Esophagus muscularis mucosa (tissue), 4 donors: ENCODE measurements at places on chromosomes 11 and 22. TPM values are rescaled to one million over a fixed set of nuclear protein-coding genes. Genes with fewer than 3 reads are reported as not detected.
A peak's percentile ranks its signal among the peaks of the same experiment; 100 is the strongest.

PHETA2 gene
- 16.6 TPM for total RNA-seq

APOBEC3A gene
- not detected for total RNA-seq

DNA sequence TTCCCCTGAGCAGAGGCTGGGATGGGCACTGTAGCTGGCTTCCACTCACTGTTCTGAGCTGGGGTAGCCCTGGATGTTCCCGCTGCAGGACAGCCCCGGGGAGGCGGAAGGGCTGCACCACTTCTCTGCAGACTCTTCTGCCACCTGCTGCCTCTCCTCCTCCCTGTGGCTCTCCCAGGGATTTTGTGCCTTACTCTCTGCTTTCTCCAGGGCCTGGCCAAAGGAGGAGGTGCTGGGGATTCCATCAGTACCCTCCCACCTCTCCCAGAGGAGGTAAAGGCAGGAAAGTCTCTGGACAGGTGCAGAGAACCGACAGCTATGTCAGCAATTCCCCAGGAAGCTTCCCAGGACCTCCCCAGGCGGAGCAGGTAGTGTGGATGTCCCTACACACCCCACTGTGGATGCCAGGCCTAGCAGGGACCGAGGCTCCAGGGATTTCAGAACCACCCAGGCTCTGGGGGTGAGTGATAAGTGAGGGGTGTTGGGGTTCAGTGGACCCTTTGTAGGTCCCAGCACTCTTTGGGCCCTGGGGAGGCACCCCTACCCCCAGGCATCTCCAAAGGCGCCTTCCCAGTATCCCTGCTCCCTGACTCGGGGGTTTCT is 11.3 kb downstream of the DUSP8 start:
- H3K4me1 ChIP-seq: peaks cover 71% of the 10 kb centered on the region
- H3K36me3 ChIP-seq: peaks cover 59% of the 10 kb centered on the region
- no peaks in the 10 kb centered on the region for H3K27me3 ChIP-seq
- H3K4me3 ChIP-seq: no peak overlapping the region
- no peak for DNase-seq
- H3K27ac ChIP-seq: peak overlapping the region; percentile 97

DNA sequence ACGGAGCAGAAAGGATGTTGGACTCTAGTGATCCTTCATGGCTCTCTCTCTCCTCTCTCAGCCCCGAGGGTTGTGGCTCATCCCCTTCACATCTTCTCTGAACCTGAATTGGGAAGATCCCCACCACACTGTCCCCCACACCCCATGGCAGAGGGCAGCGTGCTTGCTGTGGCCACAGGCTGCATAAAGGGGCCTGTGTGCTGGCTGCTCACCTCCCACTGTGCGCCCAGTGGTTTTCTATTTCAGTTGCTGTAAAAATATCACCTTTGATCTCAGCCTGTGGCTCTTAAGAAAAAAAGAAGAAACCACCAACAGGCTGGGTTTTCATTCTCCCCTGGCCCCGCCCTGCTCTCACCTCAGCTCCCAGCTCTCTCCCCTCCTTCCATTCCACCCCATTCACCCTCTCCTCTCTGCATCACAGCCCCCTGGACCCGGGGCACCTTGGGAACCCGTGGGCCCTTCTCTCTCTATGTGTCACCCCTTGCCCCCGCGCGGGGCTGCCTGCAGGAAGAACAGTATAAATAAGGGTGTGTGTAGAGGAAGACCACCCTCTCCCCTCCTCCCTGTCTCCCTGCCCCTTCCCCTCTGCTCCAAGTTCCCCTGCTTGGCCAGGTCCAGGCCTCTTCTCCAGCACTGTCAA is 25.8 kb upstream of the WNT11 start:
- H3K27ac ChIP-seq: no peak overlapping the region
- H3K4me1 ChIP-seq: peaks cover 18% of the 10 kb centered on the region
- H3K4me3 ChIP-seq: no peak overlapping the region
- H3K36me3 ChIP-seq: no peaks in the 10 kb centered on the region
- H3K27me3 ChIP-seq: no peaks in the 10 kb centered on the region
- no peak for DNase-seq

GRCh38 chr22:23067691-23068090 is 2.6 kb upstream of the GNAZ start:
- peaks cover 32% of the 10 kb centered on the region for H3K4me1 ChIP-seq
- H3K36me3 ChIP-seq: no peaks in the 10 kb centered on the region
- no peak overlapping the region for H3K27ac ChIP-seq
- H3K27me3 ChIP-seq: no peaks in the 10 kb centered on the region

DNA sequence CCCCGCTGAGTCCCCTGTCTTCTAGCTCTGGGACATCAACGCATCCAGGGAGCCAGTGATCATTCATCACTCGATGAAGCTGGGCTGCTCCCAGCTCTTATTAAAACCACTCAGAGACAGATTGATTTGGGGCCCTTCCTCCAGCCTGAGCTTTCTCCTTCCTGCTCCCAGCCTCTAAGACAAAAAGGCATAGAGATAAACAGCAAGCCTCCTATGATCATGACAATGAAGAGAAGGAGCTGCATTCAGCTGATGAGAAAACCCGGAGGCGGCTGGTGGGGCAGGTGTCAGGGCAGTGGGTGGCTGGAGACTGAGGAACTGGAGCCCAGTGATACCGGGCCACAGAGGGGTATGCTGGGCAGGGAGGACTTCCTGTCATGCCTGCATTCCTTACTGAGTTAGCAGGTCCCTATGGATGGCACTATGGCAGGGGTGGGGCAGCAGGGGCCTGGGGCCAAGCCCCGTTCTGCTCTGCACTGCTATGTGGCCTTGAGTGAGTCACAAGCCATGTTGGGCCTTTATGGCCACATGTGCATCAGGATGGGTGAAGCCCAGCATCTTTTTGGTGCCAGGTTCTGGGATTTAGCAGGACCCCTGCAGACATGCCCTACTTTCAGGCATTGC is 20.2 kb downstream of the PVALB start:
- no peaks in the 10 kb centered on the region for H3K4me1 ChIP-seq
- no peaks in the 10 kb centered on the region for H3K36me3 ChIP-seq
- DNase-seq: no peak
- H3K27ac ChIP-seq: no peak overlapping the region

DNA sequence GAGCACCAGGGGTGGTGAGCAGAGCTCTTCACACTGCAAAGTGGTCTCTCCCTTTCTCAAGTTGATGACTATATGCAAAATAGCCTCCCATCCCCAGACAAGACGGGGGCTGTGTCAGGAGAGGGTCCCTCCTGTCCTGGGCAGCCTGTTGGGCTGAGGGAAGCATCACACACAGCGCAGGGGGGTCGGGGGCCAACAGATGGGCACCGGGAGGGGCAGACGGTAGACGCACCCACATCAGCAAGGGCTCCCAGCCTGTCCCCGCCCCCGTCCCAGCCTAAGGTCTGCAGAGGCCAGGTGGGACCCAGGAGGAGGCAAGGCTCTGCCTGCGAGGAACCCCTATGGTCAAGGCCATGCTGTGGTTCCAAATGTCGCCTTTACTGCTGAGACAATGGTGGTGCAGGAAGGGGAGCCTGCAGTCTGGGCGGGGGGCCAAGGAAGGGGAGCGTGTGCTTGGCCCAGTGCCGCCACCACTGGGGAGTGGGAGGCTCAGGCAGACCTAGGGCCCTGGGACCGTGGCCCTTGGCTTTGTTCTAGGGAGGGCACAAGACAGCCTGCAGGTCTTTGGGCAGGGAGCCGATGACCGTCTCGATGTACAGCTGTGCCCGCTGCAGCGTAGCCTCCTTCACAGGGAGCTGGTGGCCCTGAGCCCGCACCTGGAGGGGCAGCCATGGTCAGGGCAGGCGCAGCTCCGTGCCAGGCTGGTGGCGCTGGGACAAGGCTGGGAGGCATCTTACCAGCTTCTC is 4.3 kb upstream of the PLXNB2 start:
- H3K4me3 ChIP-seq: no peak overlapping the region
- no peaks in the 10 kb centered on the region for H3K27me3 ChIP-seq
- H3K36me3 ChIP-seq: no peaks in the 10 kb centered on the region

- DNase-seq: no peak
- no peak overlapping the region for H3K4me3 ChIP-seq
- no peak overlapping the region for H3K27ac ChIP-seq
- peaks cover 8% of the 10 kb centered on the region for H3K4me1 ChIP-seq
These were observed 16.4 kb upstream of the FGF4 start for GRCh38 chr11:69791276-69792180.

DNA sequence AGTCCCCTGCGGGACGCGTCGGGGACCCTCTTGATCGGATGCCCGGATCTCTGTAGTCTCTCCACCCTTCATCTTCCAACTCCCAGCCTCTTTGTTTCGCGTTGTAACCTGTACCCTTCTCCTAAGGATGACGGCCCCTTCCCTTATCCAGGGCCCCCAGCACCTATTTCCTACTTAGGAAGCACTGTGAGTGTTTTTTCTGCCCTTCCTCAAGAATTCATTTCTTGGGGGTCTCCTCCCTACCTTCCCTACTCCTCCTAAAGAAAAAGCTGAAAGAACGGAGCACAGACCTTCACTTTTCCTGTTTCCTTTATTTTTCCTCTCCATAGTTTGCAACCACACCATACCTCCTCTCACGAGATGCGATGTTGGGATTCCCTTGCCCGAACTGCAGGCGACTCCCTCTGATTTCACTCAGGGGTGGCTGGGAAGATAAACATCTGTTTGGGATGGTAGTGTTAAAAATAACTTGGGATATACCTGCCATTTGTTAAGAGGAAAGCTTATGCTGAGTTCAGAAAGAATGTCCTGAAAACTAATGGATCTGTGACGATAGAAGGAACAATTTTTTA is 593 bp downstream of the FAM118B start:
- H3K4me3 ChIP-seq: peak overlapping the region; percentile 88
- no peak for DNase-seq
- H3K4me1 ChIP-seq: peaks cover 34% of the 10 kb centered on the region
- H3K27me3 ChIP-seq: no peaks in the 10 kb centered on the region
- H3K27ac ChIP-seq: peak overlapping the region; percentile 79

DNA sequence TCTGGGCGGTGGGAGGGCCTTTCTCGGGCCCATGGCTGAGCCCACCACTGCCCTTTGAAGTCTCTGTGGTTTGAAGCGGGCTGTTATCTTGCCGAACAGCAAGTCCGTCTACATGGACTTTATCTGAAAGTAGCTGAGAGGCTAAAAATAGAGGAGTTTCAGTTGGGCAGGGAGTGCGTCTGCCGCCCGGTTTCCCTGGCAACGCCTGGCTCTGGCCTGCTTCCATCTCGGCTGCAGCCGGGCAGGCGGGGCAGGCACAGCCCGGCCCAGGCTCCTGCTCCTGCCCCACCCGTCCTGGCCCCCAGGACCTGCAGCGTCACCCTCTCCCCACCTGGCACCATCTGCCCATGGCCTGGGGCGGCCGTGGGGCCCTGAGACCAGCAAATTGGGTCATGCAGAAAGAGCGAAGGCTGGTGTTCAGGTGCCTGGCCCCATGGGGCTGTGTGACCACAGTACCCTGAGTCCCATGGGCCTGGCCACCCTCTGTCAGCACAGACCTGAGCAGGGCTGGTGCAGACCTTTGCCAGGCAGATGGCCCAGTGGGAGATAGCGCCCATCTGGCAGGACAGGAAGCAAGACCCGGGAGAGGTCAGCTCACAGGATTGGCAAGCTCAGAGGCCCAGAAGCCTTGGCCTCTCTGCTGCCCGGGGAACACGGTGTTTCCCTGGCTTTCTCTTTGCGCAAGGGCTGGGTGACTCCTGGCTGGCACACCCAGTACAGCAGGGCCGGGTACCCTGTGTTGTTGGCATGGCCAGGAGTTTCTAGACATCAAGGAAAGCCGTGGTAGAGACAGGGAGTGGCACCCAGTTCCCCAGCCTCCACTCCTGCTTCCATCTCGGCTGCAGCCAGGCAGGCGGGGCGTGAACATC is 79.1 kb upstream of the KCNQ1OT1 start:
- peak; percentile 92 for DNase-seq
- H3K27me3 ChIP-seq: no peaks in the 10 kb centered on the region
- peak overlapping the region; percentile 47 for H3K4me3 ChIP-seq
- H3K27ac ChIP-seq: peak overlapping the region; percentile 91
- H3K4me1 ChIP-seq: peaks cover 46% of the 10 kb centered on the region

DNA sequence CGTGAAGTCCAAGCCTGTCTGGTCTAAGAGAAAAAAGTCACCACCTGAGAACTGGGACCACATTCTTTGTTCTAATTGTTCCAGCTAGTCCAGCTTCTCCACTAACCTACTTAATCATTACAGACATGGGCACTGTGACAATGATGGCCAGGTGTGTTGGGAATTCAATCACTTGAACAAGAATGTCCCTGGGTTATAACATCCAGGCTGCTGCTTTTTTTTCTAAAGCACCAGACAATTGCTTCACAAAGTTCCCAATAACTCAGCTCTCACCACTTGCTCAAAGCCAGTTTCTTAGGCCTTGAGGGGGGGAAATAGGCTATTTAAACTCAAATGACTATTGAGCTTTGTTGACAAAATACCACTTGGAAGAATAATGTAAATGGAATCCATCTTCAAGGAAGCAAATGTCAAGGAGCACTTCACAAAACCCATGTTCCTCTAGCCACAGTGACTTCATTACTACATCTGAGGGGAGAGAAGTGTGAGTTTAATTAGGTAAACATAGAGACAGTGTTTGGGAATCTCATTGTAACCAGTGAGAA is 80.3 kb downstream of the ME3 start:
- H3K36me3 ChIP-seq: no peaks in the 10 kb centered on the region
- no peak overlapping the region for H3K4me3 ChIP-seq
- H3K27ac ChIP-seq: peak overlapping the region; percentile 72

GRCh38 chr11:2144544-2145248 is 5.5 kb upstream of the IGF2 start:
- no peak overlapping the region for H3K27ac ChIP-seq
- no peak overlapping the region for H3K4me3 ChIP-seq
- no peaks in the 10 kb centered on the region for H3K36me3 ChIP-seq
- H3K27me3 ChIP-seq: peaks cover 64% of the 10 kb centered on the region
- no peak for DNase-seq
- peaks cover 11% of the 10 kb centered on the region for H3K4me1 ChIP-seq

- no peaks in the 10 kb centered on the region for H3K4me1 ChIP-seq
- H3K27me3 ChIP-seq: no peaks in the 10 kb centered on the region
- H3K27ac ChIP-seq: no peak overlapping the region
- H3K36me3 ChIP-seq: no peaks in the 10 kb centered on the region
- DNase-seq: no peak
These were observed 31.2 kb downstream of the RAB6A start for GRCh38 chr11:73729594-73730206.

DNA sequence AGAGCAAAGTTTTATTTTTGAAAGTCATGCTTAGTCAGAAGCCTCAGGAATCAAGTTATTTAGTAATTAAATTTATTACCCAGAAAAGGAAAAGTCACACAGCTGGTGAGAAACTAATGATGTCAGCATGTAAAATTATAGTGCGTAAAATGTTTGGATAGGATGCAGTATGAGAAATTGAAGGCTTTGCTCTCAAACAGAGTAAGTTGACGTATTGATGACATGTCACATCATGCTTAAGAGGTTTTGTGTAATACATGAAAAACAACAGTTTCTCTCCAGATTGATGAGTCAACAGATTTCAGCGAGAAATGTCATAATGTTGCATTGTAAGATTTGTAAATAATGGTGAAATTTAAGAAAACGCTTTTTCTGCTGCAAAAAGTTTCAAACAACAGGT is 769.8 kb downstream of the METTL15 start:
- DNase-seq: no peak
- H3K4me3 ChIP-seq: no peak overlapping the region
- no peaks in the 10 kb centered on the region for H3K36me3 ChIP-seq
